Daoy (cell line): ENCODE measurements at places on chromosomes 16 and 17. TPM values are rescaled to one million over a fixed set of nuclear protein-coding genes. Genes with fewer than 3 reads are reported as not detected.

GRCh38 chr16:12184419-12184917 is 207.9 kb downstream of the SNX29 start:
- DNase-seq, result no peak

- no peak for DNase-seq
Measured at GRCh38 chr16:84239141-84239769, 557 bp downstream of the KCNG4 start.

- DNase-seq, result no peak
Measured at GRCh38 chr16:67943619-67944504, at the start of gene LCAT. TSS of gene LCAT (minus strand) at chr16:67944120. CDS start at chr16:67944101, 19 bp downstream.

DNA sequence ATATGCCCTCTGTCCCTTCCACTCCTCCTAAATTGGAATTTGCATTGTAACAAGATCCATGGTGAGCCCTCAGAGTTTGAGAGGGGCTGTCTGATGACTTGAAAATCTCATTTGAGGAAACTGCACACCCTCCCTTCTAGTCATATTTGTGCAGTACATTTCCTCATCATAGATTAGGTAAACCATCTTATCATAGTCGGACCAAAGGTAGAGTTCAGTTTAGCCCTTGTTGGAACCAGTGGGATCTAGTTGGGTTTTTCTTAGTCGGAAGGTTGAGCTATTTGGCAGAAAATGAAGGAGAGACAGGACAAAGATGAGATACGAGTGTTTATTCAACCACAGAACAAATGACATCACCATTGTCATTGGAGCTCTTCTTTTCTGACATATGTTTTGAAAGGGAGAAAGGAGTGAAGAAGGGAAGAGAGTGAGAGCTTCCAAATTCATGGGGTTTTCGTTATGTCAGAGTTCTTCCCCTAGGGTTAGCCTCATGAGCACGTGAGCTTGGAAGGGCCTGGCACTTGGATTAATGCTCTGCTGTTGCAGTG is 15.8 kb upstream of the KRT20 start:
- DNase-seq, result no peak

DNA sequence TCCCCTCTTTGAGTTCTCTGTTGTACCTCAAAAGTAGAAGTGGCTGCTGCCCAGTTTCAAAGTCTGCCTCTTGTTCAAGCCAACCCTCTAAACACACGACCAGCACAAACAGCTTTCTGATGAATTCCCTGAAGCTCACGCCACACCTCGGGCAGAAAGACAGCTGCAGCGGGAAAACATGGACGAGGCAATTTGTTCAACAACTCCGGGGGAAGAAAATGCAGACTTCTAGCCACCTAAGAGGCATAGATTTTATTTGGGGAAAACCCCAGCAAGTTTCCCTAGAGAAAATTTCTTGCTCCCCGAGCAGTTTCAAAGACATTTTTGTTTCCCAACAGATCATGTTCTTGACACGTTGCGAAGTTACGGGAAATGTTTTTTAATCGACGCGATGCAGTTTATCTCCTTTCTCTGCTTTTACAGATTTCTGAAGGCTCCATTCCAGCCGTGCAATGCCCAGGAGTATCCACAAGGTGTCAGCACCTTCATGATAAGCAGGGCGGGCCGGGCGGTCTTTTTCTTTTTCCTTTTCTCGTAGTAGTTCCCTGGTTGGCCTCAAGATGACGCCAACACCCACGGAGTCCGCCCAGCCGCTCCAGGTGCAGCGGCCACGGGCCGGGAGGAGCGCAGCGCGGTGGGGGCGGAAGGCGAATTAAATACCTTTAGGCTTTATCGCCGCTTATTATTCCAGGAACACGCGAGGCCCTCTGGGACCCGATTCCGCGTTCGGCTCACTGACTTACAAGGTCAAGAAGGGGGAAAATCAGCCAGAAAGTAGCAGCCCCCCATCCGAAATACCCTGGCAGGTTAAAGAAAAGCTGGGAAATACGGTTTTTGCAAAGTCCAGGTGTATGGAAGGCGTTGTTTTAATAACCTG is 2.9 kb upstream of the FOXC2 start:
- DNase-seq, result peak; percentile 87

- no peak for DNase-seq
Measured at GRCh38 chr16:31135535-31136286, at the start of gene PRSS8. TSS of gene PRSS8 (minus strand) at chr16:31135727. CDS start at chr16:31135498, 229 bp downstream.

DNA sequence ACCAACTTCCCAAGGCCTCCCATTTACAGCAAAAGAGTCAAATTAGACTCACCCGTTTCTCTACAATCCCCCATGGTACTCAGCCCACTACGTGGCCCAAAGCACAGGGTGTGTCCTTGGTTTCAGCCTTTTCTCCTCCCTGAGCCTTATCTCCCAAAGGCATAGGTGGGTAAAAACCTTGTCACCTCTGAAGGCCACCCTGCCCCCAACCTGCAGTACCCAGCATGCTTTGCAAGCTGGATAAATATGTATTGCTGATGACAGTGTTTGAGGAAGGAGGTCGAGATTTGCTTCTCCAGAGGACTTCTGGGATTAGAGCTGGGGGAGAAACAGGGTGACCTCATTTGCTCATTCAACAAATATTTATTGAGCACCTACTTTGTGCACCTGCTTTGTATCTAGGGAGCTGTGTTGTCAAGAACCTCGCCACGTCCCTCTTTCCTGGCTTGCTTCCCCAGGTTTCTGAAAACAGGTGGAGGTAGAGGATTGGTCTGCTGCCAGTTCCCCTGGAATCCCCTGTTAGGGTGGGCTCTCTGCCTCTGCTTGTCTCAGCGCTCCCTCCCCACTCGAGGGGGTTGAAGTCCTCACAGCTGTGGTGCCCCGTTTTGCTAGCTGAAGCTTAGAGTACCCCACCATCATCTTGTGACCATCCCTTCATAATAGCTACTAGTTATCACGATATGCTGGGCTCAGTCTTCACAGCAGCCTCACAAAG is 3.0 kb downstream of the LASP1 start:
- no peak for DNase-seq

The TPSD1 gene
- total RNA-seq, result not detected in 2 replicates

The CTRB2 gene
- total RNA-seq, result not detected in 2 replicates
